ENCODE measurements at places on chromosomes 5 and 9. TPM values are rescaled to one million over a fixed set of nuclear protein-coding genes. Genes with fewer than 3 reads are reported as not detected.

RAI14 gene
- total RNA-seq = 322 TPM

FST gene
- total RNA-seq = 88.6 TPM

TEK gene
- 101 TPM for total RNA-seq

HTR1A gene
- total RNA-seq = not detected

OR1J2 gene
- not detected for total RNA-seq

AK1 gene
- 80.7 TPM for total RNA-seq

NHP2 gene
- total RNA-seq = 173 TPM

TEX48 gene
- total RNA-seq = not detected

GABRG2 gene
- total RNA-seq = not detected

SLC36A2 gene
- total RNA-seq = not detected

PTGES gene
- total RNA-seq = not detected

GRXCR2 gene
- total RNA-seq = not detected

HINT1 gene
- total RNA-seq = 222 TPM

PCDHB14 gene
- total RNA-seq = 0.14 TPM

PRUNE2 gene
- 29.1 TPM for total RNA-seq

OLFM1 gene
- 0.43 TPM for total RNA-seq

PDZD2 gene
- total RNA-seq = 4.0 TPM

RANBP3L gene
- not detected for total RNA-seq

ZDHHC11 gene
- 0.80 TPM for total RNA-seq

INSL6 gene
- total RNA-seq = not detected

DDX46 gene
- total RNA-seq = 57.0 TPM

LAMC3 gene
- 0.22 TPM for total RNA-seq

GCNT4 gene
- total RNA-seq = 0.07 TPM

PRDM9 gene
- total RNA-seq = not detected

FBP2 gene
- total RNA-seq = not detected

MAML1 gene
- total RNA-seq = 13.2 TPM

FOXD4L4 gene
- 0.29 TPM for total RNA-seq

OR1L4 gene
- total RNA-seq = not detected

ADRB2 gene
- 4.1 TPM for total RNA-seq

Data from thoracic aorta endothelial cell (primary cell).